ENCODE measurements at places on chromosomes 2 and 18.

GRCh38 chr18:59517446-59518165, 158.5 kb upstream of the LMAN1 start:
- no peak for DNase-seq

DNA sequence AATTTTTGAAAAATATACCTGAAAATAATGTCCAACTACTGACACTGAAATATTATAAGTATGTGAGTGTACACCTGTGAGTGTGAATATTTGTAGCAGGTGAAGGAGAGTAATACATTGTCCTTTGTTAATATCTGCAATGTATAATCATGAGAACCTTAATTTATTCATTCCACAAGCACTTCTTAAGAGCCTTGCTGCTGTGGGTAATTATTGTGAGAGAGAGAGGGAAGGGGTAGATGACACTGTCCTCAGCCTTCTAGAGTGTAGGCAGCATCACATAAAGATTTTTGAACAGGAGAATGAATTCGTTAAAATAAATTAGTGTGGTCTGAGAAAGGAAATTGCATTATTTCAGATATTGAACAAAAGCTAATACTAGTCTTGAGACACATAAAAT, 157.2 kb downstream of the MAP2 start:
- DNase-seq = no peak

GRCh38 chr2:226915846-226916360, 80.0 kb downstream of the RHBDD1 start:
- no peak for DNase-seq

GRCh38 chr2:26738481-26738880, 25.6 kb upstream of the SLC35F6 start:
- DNase-seq = no peak

GRCh38 chr2:145980318-145980717, 1460.4 kb upstream of the ZEB2 start:
- DNase-seq = no peak

DNA sequence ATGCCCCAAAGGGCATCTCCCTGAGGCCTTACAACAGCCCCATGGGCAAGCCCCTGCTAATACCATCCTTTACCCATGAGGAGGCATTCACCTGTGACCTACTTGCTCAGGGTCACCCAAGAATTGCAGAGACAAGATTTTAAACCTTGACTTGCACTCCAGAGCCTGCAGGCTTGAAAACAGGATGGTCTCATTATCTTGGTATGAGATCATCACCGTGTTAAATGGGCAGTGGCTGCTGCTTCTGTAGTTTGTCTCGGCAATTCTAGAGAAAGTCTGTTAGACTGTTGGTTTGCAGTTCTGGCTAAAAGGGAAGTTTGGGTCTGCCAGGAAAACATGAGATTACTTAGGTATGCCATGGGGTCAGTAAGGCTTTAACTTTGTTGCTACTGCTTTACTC, 698.9 kb downstream of the GALR1 start:
- DNase-seq = no peak

- no peak for DNase-seq
Measured at GRCh38 chr18:3710712-3711301, 260.8 kb downstream of the TGIF1 start.

DNA sequence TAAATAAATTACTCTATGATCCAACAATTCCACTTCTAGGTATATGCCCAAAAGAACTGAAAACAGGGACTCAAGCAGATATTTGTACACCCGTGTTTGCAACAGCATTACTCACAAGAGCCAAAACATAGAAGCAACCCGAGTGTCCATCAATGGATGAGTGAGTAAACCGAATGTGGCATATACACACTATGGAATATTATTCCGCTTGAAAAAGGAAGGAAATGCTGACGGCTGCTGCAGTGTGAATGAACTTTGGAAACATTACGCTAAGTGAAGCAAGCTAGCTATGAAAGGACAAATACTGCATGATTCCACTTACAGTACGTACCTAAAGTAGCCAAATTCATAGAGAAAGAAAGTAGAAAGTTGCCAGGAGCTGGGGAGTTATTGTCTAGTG, 32.2 kb downstream of the MREG start:
- DNase-seq = no peak

GRCh38 chr2:238462782-238463396, 36.2 kb downstream of the ASB1 start:
- no peak for DNase-seq

DNA sequence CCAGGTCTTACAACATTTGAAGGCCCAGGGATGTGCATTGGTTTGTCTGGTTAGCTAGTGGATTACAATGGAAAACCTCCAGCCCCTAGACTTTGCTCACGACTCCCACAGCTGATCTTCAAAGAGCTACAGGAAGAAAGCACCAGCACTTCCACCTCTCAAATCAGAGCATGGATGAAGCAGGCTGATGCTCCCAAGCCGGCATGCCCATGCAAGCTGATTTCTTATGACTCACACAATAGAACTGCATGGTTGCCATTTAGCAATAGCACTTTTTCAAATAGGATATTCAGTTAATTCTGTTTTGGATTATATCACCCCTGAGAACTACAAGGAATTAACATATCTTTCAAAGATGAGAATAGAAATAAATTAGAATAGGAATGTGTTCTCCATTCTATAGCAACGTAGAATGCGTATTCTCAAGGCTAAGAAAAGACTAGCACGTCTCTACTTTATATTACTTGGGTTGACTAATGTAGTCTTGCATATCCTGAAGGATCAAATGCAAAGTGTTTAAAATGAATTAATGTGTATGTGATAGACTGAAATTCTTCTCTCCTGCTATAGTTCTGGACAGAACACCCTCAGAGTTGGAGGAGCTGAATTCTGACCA, 292.4 kb downstream of the TRIB2 start:
- no peak for DNase-seq

DNA sequence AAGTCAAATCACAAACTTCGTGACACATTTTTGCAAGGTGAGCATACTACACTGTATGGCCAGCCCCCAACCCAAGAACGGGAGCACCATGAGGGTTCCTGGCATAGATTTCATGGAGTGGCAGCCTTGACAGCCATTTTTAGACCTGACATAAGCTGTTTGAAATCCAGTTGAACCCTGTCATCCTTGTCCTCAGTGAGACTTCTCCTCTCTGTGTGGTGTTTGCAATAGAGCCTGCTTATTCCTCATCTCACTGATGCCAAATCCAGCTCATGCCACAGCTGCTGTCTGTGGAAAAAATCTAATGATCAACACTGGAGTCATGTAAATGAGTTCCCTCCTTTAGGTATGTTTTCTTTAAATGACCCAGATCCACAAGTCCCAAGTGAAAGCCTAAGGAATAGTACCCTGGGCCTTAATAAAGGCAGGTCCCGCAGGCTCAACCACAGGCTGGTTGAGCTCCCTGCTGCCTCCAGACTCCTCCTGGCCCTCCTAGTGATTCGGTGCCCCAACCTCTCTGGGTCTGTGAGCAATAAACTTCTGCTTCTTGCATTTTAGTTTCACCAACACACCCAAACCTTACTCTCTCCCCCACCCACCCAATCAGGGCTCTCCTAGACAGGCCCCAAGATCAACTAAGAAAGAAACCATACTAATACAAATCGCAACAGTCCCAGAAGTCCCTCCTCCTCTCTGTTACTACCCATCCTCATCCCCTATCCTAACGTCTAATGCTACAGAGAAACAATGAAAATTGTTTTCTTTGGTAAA, 8.4 kb upstream of the CREG2 start:
- DNase-seq = no peak

GRCh38 chr2:178193823-178194599, at the start of gene OSBPL6:
TSS of gene OSBPL6 (plus strand) at chr2:178194512. CDS start at chr2:178306185, 111,673 bp downstream.
- DNase-seq = peak; percentile 49

DNA sequence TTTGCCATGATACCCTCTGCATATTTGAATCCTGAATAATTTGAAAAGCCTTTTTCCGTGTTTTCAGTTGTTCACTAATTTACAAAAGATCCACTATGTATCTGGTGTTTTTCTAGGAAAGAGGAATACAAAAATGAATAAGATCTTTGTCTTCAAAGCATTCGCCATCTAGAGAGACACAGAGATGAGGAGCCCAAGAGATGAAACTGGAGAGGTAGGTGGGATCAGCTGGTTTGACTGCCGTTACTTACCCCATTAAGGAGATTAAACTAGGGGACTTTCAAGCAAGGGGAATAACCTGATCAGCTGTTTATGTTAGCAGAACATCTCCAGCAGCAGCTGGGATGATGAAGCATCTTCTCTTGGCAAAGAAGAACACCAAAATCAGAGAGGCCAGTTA, 150.2 kb upstream of the SATB2 start:
- DNase-seq = no peak

GRCh38 chr2:31785876-31786275, 205.1 kb upstream of the SRD5A2 start:
- DNase-seq = no peak

GRCh38 chr2:44884677-44885076, 56.8 kb upstream of the SIX3 start:
- no peak for DNase-seq
